GM19239 (cell line): ENCODE measurements at places on chromosomes 5 and 9.

- no peak for DNase-seq
These were observed 42.3 kb upstream of the NR3C1 start for GRCh38 chr5:143445776-143446175.

GRCh38 chr9:117415358-117415914 lies 579 bp upstream of the ASTN2 start:
- DNase-seq: no peak

DNA sequence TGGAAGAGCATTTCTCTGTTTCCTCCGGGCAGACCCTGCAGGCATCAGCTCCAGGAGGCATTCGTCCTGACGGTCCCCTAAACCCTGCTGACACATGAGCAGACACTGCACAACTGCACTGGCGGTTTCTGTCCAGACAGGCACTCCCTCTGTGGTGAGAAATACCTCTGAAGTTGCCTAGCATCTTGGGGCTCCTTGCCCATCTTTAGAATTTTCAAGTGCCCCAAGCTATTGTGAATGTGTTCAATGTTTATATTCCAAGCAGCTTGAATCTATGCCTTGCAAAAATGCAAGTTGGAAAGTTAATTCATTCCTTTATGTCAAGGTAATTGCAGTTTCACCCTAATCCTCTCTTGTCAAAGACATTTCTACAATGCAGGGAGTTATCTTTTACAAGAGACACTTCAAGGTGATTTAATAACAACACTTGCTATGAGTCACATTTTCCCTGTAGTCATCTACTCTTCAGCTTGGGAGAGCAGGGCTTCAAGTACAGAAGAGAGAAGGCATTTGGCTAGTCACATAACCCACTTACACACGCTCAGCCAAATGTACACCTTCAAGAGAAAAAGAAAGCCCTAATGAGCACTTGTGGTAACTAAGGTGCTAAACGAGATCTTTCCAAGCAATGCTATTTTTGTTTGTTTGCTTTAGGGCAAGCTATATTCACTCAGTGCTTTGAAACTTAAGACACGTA lies 302.5 kb downstream of the MLLT3 start:
- no peak for DNase-seq

- no peak for DNase-seq
These were observed 465.7 kb upstream of the RGMB start for GRCh38 chr5:98307811-98308210.

DNA sequence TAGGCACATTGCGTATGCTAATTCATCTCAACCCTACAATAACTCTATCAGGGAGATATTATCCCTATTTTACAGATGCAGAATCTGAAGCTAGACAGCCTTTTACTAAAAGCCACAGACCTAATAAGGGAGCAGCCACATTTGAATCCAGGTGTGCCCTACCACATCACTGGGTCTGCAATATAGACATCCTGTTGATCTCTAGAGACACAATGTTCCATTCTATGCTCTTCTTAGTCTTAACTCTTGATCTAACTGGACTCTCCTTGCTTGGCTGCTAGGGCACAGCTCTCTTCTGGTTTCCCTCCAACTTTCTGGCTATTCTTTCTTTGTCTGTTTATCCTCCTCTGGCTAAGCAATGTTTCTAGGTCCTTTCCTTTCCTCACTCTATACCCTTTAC lies 1.4 kb upstream of the SPATA6L start:
- no peak for DNase-seq
